ENCODE measurements at places on chromosomes 6 and 20.

GRCh38 chr6:157574851-157575424 lies 193.9 kb downstream of the ZDHHC14 start:
- no peak for DNase-seq

DNA sequence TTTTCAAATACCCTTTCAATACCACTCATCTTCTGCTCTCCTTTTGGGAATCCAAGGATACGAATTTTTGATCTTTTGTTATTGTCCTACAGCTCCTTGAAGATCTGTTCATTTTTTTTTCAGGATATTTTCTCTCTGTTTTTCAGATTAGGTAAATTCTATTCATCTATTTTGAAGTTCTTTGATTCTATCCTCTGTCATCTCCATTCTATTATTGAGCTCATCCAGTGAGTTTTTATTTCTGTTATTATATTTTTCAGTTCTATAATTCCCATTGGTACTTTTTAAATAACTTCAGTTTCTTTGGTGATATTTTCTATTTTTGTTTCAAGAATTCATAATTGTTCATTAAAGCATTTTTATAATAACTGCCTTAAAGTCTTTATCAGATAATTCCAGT lies 14.7 kb upstream of the ADTRP start:
- DNase-seq: no peak

DNA sequence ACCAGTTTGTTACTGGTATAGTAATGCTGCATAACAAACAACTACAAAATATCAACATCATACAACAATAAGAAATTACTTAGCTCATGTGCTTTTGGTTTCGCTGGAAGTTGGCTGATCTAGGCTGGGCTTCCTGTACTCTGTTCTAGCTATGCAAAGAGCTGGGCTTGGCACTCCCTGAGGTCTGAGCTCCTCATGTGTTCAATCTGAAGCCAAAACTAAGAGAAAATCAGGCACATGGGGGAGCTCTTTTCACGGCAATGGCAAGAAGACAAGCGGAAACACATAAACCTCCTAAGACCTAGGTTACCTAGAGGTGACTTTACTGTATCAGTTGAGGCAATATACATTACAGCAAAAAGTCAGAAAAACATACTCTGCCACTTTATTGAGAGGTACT lies 574.2 kb downstream of the KHDRBS2 start:
- no peak for DNase-seq

DNA sequence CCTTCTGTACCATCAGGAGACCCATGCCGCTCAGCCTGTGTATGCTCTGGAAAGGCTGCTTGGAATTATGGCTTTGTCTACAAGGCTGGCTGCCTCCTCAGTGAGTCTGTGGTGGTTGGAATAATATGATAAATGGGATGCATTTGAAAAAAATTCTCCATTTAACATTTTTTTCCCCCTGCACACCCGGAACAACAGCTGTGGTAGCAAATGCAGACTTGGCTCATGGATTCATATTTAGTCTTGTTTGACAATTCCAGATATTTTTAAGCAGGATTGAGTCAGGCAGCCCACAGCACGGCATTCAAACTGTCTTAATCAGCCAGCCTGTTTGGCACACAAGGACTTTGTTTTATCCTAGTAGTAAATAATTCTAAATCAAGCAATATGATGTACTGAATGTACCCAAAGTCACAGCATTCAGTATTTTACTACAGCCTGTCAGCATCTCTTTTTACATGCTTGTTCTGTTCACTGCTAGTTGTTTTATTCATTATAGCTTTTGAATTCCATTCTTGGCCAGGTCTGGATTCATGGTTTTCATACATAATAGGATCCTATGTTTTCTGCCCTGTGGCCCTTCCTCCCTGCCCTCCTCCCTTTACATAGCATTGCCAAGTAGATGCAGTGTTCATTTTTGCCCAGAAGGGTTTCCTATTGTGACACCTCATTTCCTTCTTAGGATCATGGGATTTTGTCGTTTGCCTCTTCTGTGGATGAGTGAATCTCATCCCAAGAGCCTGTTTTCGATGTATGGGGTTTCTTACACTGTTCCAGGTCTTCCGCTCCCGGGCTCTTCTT lies 68.1 kb downstream of the LRRC1 start:
- DNase-seq: no peak

GRCh38 chr6:67493682-67494081 lies 1141.4 kb upstream of the ADGRB3 start:
- DNase-seq: no peak

- no peak for DNase-seq
These were observed 40.5 kb upstream of the POU5F1 start for GRCh38 chr6:31210741-31211532.

- DNase-seq: peak; percentile 68
These were observed 3.5 kb upstream of the HTR1B start for GRCh38 chr6:77466451-77467437.

- DNase-seq: no peak
These were observed 404.2 kb downstream of the QKI start for GRCh38 chr6:163818719-163819118.

- DNase-seq: peak; percentile 91
These were observed 18.9 kb downstream of the PERP start for GRCh38 chr6:138088326-138088762.

DNA sequence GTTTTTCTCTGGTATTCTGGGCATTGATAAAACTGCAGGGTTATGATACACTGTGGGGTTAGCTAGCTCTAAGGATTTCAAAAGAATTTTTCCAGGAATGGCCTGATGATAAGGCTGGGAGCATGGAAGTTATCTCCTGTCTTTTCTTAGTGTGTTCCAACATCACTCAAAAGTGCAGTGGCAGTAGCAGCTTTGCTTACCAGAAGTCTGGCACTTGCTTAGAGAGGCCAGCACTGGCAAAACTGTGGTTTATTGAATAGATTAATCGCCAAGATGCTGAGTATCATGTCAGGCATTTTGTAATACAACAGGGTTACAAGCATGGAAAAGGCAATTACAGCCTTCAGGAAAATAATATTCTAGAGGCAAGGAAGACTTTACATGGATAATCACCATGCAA lies 719.5 kb upstream of the GJE1 start:
- DNase-seq: no peak

DNA sequence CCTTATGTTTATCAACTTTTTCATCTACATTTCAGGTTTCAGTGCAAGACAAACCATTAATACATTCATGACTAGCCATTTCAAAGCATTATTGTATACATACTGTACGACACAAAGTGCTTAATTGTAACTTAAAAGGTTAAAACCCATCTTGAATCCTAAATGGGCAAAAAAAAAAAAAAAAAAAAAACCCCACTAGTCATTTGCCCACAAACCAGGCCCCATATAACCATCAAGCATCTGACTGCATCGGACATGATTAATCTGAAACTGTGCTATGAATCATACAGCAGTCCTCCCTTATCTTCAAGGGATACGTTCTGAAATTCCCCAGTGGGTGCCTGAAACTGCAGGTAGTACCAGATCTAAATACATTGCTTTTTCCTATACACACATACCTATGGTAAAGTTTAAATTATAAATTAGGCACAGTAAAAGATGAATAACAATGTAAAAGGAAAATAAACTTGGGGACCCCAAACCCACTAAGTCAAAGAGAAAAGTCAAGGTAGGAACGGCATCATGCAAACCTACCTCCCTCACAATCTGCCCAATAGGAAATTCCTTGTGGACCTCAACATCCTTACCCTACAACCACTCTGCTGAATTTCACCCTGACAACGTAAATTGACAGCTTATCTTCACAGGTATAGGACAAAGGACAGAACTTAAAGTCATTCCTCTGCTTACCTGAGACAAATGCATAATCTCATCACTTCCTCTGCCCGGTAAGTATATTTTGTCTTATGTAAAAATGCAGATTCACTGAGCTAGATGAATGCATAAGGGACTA lies 14.3 kb downstream of the B4GALT5 start:
- no peak for DNase-seq

DNA sequence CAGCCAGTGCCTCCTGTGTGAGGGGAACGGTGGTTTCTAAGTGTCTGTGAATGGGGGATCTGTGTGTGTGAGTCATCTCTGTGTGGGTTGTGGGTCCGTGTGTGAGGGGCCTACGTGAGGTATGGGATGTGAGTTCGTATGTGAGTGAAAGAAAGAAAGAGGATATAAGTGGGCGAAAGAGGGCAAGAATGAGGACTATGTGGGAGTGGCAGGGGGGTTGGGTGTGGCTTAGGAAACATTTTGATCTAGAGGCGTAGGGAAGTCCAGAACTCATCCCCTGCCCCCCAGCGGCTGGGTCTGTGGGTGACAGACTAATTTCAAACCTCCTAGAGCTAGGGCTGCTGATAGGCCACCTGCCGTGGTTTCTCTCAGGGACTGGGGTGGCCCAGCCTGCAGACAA lies 35.5 kb downstream of the DHX35 start:
- DNase-seq: no peak

DNA sequence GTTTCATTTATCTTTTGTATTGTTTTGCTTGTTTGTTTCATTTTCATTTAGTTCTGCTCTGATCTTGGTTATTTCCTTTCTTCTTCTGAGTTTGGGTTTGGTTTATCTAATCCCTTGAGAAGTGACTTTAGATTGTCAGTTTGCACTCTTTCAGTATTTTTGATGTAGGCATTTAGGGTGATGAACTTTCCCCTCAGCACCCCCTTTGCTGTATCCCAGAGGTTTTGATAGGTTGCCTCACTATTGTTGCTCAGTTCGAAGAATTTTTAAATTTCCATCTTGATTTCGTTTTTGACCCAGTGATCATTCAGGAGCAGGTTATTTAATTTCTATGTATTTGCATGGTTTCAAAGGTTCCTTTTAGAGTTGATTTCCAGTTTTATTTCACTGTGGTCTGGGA lies 119.6 kb upstream of the SSTR4 start:
- DNase-seq: no peak
